Ovary (tissue), 10 donors: ENCODE measurements at places on chromosomes 4 and X. TPM values are rescaled to one million over a fixed set of nuclear protein-coding genes. Genes with fewer than 3 reads are reported as not detected.

Gene RASL11B
- 166 TPM for total RNA-seq

Gene KCND1
- total RNA-seq: 3.6 TPM

Gene GLRA2
- not detected for total RNA-seq

Gene CENPVL2
- not detected for total RNA-seq

Gene TRAPPC11
- 51.1 TPM for total RNA-seq

- no peaks in the 10 kb centered on the region for H3K36me3 ChIP-seq
- no peak overlapping the region for H3K27ac ChIP-seq
- no peak for DNase-seq
- H3K4me1 ChIP-seq: no peaks in the 10 kb centered on the region
- H3K27me3 ChIP-seq: no peaks in the 10 kb centered on the region
- no peak overlapping the region for H3K4me3 ChIP-seq
Observed at GRCh38 chr4:126215759-126216158, 901.0 kb downstream of the FAT4 start.

- no peak for DNase-seq
- H3K27ac ChIP-seq: no peak overlapping the region
- H3K4me3 ChIP-seq: no peak overlapping the region
- H3K4me1 ChIP-seq: no peaks in the 10 kb centered on the region
- no peaks in the 10 kb centered on the region for H3K36me3 ChIP-seq
Observed at GRCh38 chr4:9920029-9920428, 101.3 kb downstream of the SLC2A9 start.

GRCh38 chrX:114152130-114152529 lies 431.8 kb upstream of the HTR2C start:
- no peaks in the 10 kb centered on the region for H3K36me3 ChIP-seq
- H3K27me3 ChIP-seq: no peaks in the 10 kb centered on the region
- H3K27ac ChIP-seq: no peak overlapping the region

DNA sequence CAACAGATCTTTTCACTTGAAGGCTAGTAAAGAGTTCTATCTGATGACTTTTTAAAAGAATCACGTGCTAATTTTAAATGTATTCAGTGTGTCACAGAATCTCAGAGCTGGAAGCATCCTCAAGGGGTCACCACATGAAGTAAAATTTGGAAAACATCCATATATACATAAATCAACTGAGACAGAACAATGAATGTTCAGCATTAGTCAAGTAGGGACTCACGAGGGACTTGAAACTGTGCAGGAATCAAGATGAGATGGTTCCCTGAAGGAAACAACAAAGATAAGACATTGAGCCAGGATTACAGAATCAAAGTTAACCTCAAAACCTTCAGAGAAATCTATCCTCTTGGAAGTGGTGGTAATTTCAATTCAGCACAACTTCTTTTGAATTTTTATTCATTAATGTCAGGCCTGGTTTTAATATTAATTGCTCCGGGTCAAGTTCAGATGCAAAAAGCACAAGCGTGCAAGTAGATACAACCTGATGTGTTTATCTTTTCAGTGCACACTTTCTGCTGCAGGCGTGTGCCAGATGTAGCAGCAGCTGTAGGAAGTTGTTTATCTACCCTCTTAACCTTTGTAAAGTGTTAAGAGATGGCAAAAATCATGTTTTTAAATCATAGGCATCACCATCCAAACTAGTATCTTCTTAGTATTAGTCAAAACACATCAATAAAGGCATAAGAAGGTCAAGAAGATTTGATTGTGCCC lies 87.7 kb upstream of the SRD5A3 start:
- H3K4me3 ChIP-seq: no peak overlapping the region
- no peaks in the 10 kb centered on the region for H3K36me3 ChIP-seq
- H3K27me3 ChIP-seq: no peaks in the 10 kb centered on the region
- no peak for DNase-seq

DNA sequence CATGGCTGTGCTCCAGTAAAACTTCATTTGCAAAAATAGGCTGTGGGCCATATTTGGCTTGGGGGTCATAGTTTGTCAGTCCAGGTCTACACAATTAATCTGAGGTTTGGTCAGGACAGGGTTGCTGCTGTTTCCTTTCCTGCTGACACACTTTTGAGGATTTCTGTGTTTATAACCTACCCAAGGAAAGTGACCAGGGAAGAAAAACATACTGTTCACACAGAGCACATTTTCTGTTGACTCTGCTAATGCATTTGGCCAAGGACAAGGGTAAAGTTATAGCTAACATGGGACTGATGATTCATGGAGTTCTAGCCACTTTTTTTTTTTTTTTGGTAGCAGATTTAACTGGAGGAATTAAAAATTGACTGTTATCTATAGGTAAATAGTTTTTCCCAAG lies 43.9 kb upstream of the GEMIN8 start:
- no peak for DNase-seq
- H3K27me3 ChIP-seq: no peaks in the 10 kb centered on the region
- no peak overlapping the region for H3K27ac ChIP-seq
- no peaks in the 10 kb centered on the region for H3K4me1 ChIP-seq
- no peaks in the 10 kb centered on the region for H3K36me3 ChIP-seq
- no peak overlapping the region for H3K4me3 ChIP-seq

DNA sequence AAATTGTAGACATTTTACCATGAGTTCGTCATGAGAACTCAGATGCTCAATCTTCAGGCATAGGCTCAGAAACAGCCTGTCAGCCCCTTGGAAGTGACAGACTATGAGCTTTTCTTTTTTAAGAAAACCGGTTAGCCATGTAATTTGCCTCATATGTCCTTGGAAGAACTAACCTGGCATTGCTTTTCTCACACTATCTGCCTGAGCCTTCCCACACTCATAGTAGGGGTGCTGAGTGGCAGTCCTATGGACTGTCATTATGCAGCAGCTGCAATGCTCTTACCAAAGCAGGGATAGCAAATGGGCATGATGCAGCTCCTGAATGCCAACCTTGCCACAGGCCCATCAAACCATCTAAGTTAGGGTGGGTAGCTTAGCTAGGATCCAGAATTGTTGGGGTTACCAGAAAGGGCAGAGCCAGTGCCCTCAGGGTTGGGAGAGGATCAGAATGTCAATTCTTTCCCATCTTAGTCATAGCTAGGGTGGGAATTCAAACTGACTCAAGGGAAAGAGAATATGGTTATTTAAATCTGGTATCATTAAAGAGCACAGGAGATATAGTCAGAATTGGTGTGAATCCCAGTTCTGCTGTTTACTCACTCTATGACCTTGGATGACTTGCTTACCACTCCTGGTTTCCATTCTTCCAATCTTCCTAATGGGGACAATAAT lies 230.6 kb upstream of the CPEB2 start:
- H3K4me1 ChIP-seq: no peaks in the 10 kb centered on the region
- DNase-seq: no peak
- no peaks in the 10 kb centered on the region for H3K27me3 ChIP-seq

DNA sequence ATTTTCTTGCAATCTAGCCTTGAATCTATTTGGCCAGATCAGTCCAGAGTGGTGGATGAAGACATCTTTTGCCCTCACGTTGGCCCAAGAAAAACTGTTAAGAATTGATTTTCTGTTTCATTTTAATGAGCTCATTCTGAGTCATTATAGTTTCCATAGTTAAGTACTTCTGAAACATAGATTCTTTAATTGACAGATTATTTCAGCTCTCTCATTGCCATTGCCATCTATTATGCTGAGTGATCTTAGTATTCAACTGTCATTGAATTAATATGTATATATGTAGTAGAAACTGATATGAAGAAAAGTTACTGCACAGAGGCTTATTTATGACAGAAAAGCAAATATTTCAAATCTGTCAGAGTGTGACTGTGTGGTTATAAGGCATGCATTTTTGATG lies 45.5 kb upstream of the PPP1R2C start:
- no peak overlapping the region for H3K4me3 ChIP-seq
- H3K4me1 ChIP-seq: no peaks in the 10 kb centered on the region
- no peaks in the 10 kb centered on the region for H3K36me3 ChIP-seq
- H3K27ac ChIP-seq: no peak overlapping the region
- no peaks in the 10 kb centered on the region for H3K27me3 ChIP-seq
